ENCODE measurements at places on chromosomes 5 and 9.

DNA sequence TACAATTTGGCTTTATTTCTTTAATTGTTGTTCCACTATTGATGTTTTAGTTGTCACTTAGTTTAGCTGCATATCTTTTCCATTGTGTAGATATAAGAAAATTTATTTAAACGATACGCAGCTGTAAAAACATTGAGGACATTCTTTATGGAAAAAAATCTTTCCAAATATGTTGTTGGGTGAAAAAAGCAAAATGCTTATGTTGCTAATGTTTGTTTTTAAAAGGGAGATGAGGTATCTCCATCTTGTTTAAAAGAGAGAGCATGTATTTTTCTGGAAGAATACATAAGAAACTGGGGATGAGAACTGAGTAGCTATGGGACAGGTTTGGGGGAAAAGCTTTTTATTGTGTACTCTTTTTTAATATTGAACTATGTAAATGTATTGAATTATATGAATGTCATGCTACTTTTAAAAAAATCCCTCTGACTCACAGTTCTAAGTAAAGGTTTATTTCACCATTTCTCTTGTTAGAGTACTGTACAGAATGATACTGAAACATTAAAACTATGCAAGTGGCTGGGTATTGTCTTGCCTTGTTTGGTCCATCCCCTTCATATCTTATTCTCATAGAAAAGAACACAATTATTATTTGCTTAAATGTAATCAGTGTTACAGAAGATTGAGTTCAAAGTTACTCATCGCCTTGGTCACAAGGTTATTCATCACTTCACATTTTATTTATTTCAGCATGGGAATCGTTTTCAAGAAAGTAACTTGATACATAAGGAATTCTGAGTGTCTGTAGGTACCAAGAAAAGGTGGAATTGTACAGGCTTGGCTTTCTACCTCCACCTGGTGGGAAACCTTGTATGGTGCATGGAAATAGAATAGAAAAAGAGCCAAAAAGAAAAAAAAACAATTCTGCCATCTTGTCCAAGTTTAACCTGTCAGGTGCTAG, 85.8 kb downstream of the RIC1 start:
- no peak for DNase-seq

- DNase-seq = no peak
Measured at GRCh38 chr5:169701910-169702451, 64.9 kb downstream of the DOCK2 start.

- DNase-seq = no peak
Measured at GRCh38 chr5:145360936-145361335, 474.2 kb downstream of the PRELID2 start.

- peak; percentile 71 for DNase-seq
Measured at GRCh38 chr5:175696139-175696854, 38.4 kb downstream of the HRH2 start.

GRCh38 chr5:154702477-154702876, 52.7 kb upstream of the LARP1 start:
- DNase-seq = no peak

DNA sequence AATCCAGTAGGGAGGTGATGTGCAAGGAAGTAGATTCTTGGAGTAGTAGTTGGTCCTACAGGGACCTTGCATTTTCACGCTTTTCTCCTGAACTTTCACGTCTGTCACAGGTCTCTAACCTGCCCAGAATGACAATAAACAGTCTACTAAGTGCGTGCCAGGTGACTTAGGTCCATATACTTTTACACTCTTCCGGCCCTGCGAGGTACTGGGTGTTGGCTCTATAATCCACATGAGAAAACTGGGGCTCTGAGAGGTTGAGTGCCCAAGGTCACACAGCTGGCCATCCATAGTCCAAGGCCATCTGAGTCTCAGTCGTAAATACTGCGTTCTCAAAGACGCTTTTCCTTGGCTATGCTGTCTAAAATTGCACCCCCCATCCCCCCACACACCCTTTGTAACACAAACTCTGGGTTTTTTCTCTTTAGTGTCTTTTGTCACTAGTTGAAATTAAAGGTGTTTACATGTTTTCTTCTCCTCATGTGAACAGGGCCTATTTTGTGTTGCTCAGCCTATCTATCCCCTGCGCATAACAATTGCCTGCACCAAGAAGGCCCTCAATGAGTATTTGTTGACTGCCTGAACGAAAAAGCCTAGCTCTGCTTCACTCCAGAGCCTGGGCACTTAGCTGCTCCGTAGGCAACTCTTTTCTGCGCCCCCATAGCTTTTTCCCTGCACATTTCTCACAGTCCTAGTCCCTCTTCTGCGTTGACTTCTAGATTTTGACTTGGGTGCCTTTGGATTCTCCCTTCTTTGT, 943 bp downstream of the SFXN1 start:
- DNase-seq = no peak

- no peak for DNase-seq
Measured at GRCh38 chr5:129406440-129406839, 53.7 kb upstream of the ADAMTS19 start.

DNA sequence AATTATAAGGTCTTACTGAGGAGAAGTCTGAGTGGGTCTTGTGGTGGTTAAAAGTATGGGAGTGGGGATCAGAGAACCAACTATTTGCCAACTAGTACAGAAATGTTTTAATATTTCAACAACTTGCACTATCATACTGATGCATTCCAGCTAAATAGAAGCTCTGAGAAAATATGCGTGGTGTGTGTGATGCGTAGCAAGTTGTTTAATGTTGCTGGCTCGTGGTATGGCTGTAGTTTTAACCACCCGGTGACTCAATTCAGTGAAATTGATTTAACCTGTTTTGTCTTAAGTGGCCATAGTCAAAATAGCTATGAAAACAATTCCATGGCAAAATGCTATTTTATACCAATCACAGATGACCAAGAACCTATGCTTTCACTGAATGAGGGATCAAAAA, 176.5 kb upstream of the SLC24A2 start:
- DNase-seq = no peak

GRCh38 chr9:111276431-111277128, 53.4 kb downstream of the OR2K2 start:
- no peak for DNase-seq

GRCh38 chr9:81906671-81907070, 21.6 kb upstream of the SPATA31D4 start:
- no peak for DNase-seq

DNA sequence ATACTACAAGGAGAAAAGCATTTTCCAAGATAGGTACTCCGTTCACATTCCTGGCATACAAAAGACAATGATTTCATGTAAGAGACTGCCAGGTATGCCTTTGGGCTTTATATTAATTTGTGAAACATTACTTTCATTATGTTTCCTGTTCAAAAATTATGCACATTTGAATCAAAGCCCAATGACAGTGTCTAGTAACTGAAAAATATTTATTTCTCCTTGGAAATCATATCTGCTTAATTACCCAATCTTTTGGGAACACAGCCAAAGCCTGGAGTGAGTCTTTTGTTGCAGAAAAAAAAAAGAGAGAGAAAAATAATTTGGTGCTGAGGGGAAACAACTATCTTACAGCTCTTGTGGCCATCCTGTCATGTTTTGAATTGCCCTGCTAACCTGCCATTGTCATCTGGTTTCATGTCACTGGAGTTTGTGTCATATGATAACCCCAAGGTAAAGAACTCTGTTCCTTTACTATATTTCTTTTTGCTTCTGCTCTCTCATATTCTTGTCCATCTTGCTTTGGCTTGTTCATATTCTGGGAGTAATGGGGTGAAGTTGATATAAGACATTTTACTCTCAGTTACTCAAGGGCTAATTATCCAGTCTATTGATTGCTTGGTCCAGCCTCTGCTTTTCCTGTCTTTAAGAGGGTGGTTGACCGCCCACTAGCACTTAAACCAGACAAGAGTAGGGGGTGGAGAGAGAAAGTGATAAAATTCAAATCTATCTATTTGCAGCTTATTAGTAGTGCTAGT, 238.3 kb upstream of the NUDT12 start:
- DNase-seq = no peak

GRCh38 chr9:83299094-83299493, 236.2 kb upstream of the RASEF start:
- DNase-seq = no peak

GRCh38 chr9:70589571-70590314, 175.3 kb upstream of the KLF9 start:
- peak; percentile 49 for DNase-seq

GRCh38 chr5:155342956-155343355, 329.4 kb downstream of the KIF4B start:
- DNase-seq = no peak

DNA sequence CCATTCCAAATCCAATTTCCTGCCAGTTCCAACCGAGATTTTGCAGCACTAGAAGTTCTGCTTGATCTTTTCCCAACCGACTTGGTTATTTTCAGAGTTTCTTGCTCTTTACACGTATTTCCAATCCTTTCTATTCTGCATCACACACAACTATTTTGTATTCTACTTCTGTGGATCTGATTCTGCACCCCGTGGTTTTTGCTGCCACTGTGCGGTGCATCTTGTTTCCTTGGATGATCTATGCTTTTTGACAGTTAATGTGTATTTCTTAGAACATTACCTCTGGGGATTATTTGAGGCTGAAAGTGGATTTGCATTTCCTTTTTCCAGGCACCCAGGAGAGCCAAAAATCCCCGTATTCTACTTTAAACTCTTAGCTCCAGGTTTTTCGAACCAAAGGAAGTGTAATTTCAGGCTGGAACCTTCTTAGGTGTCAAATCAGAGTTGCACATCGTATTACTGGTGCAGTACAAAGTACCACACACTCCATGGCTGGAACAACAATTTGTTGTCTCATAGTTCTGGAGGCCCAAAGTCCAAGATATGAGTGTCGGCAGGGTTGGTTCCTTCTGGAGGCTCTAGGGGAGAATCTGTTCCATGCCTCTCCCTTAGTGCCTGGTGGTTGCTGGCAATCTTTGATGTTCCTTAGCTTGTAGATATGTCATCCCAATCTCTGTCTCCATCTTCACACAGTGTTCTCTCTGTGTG, 14.7 kb upstream of the SARDH start:
- no peak for DNase-seq

- no peak for DNase-seq
Measured at GRCh38 chr9:36319806-36320205, 61.6 kb upstream of the GNE start.

- DNase-seq = no peak
Measured at GRCh38 chr5:168214886-168215285, 76.6 kb upstream of the WWC1 start.

DNA sequence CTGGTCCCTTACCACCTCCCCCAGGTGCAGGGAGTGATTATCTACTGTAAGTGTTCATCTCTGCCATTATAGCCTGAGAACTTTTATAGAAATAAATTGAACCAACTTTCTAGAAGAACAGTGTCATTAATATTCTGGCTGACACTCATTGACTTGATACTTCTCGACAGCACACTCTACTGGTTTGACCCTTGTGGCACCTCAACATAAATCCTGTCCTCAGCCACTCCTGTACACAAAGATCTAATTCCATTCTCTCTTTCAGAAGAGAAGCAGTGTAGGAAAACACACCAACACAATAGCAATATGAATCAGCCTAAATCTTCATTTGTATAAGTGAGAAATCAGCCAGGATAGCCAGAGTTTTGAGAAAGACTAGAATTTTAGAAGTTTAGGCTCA, 417.7 kb downstream of the TAF11L14 start:
- DNase-seq = no peak

- DNase-seq = no peak
Measured at GRCh38 chr5:6567835-6568234, 65.0 kb downstream of the NSUN2 start.

GRCh38 chr5:67437905-67438845, 241.6 kb upstream of the CD180 start:
- no peak for DNase-seq

GRCh38 chr9:121439711-121440664, 59.7 kb downstream of the GGTA1 start:
- DNase-seq = no peak

GRCh38 chr5:130386155-130386554, 481.9 kb downstream of the CHSY3 start:
- DNase-seq = no peak

GRCh38 chr5:114056185-114056538, 305.7 kb upstream of the KCNN2 start:
- DNase-seq = no peak

DNA sequence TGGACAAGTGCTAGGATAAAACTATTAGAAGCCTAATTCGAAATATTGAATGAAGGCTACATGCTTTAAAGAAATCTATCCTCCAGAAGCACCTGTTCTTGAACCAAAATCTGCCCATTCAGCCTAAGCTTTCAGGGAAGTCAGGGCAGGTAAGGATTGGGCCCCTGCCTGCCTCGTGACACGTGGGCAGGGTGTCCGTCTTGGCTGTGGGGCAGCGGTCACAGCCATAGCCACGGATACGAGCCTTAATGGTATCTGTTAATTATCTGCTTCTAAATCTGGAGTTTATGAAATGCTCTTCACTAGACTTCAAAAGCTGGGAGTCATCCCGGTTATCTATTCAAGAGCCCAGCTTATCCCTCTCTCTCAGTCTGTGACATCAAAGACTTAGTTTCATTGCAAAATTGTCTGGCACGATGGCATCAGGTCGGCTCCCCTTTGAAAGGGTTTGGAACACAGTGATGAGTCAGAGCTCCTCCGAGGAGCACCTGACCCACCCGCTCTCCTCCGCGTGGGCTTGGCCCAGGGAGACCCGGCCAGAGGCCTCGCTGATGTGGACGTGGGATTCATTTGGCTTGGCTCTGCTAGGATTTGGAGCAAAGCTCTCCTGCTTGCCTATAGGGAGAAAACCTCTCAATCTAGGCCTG, 135.9 kb downstream of the MACROH2A1 start:
- DNase-seq = no peak

DNA sequence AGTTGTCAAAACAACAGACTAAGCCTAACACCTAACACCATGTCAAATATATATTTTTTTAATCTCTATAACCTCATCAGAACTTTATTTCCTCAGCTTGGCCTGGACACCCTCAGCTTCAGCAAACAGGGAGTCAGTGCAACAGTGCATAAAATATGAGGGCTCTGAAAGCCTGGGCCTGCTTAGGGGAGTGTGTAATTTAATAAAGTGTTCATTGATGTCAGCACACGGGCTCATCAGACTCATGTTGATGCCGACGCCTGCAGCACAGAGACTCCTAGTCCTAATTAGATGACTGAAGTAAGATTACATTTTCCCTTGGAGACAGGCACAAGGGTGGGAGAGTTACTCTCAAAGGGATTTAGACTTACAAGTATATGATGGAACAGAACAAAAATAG, 37.8 kb downstream of the CDH10 start:
- DNase-seq = no peak

DNA sequence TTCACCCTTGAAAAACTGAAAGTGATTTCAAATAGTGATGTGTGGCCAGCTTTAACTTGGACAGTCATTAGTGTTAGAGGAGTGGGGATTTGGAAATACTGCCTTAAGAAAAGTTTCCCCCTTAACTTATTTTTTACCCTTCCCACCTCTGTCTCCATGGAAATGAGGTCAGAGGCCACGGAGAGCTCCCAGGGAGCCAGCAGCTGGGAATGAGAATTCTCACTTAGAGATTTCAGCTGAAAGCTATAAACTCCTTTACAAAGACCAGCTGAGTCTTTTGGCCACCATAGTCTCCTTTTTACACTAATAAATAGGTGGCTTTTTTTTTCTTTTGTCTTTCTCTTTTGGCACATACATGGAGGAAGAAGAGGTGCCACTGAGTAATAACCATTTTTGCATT, 45.7 kb upstream of the PIK3R1 start:
- DNase-seq = no peak

Measured in heart left ventricle (tissue), 16 donors.